ENCODE measurements at places on chromosomes 12 and 14. TPM values are rescaled to one million over a fixed set of nuclear protein-coding genes. Genes with fewer than 3 reads are reported as not detected.

PMCH gene
- not detected for total RNA-seq

CPNE6 gene
- not detected for total RNA-seq

OGFOD2 gene
- total RNA-seq = 24.1 TPM

WIF1 gene
- not detected for total RNA-seq

SLCO1C1 gene
- not detected for total RNA-seq

EML5 gene
- 0.16 TPM for total RNA-seq

PPP1R1A gene
- 0.98 TPM for total RNA-seq

ACSM4 gene
- total RNA-seq = not detected

RNASE7 gene
- not detected for total RNA-seq

PRIM1 gene
- 17.3 TPM for total RNA-seq

SMOC1 gene
- total RNA-seq = 0.13 TPM

CKB gene
- total RNA-seq = 447 TPM

FERMT2 gene
- total RNA-seq = 73.2 TPM

LHX5 gene
- total RNA-seq = not detected

KRT83 gene
- total RNA-seq = not detected

MIPOL1 gene
- 2.9 TPM for total RNA-seq

NRXN3 gene
- 6.1 TPM for total RNA-seq

KIF5A gene
- total RNA-seq = 0.98 TPM

Data from mesangial cell (primary cell).